ENCODE measurements at places on chromosomes 6 and 20. TPM values are rescaled to one million over a fixed set of nuclear protein-coding genes. Genes with fewer than 3 reads are reported as not detected.

DNA sequence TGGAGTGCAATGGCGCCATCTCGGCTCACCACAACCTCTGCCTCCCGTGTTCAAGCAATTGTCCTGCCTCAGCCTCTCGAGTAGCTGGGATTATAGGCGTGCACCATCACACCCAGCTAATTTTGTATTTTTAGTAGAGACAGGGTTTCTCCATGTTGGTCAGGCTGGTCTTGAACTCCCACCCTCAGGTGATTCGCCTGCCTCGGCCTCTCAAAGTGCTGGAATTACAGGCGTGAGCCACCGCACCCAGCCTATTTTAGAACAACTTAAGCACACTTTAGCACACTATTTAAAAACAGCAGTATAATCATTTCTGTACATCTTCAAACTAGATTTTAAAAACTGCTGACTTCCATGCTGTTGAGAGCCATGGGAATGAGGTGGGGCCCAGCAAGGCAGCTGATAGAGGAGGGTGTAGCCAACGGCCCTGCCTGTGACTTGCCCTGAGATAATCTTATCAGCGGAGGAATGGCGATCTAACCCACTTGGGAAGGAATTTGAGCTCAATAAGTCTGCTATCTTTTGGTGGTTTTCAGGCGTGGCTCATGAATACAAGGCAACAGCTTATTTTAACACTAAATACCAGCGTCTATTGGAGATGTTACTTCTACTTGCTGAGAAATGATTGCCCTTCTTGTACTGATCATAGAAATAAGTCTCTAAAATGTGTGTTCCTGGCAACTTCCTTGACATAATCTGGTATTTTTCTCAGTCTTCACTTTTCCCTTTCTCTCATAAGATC, 12.1 kb downstream of the ZDHHC14 start:
- no peak for DNase-seq
- H3K27ac ChIP-seq = no peak overlapping the region
- no peaks in the 10 kb centered on the region for H3K27me3 ChIP-seq
- H3K4me3 ChIP-seq = no peak overlapping the region

DNA sequence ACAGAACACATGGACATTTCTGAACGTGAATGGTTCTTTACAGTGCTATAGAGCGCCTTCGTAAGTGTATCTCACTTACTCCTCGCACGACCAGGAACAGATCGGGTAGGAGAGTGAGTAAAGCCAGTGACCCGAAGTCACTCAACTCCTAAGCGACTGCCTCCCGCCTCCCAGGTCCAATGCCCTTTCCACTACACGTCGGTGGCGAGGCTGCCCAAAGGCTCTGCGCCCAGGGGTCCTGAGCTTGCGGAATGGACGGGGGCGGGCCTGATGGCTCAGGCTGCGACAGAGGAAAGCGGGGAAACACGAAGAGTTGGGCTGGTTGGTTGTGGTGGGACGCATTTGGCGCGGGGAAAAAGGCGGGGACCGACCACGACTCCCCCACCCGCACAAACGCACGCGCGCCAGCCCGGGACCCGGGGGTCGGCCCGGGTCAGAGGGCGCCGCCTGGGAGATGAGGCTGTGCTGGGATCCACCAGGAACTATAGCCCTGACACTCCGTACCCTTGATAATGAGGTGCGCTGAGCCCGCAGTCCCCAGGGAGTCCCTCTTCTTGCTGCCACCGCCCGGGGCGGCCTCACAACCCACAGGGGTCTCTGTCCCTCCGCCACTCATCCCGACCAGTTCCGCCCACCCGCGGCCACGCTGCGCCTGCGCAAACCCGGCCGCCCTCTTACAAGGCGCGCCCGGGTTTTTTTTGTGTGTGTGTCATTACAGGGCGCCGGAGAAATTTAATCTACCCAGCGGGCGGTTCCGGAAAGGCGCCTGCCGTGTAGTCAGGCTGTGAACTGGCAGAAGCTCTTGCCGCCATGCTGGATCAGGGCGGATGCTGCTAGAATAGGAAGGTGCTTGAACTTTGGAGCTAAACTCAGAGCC, at the start of gene BLOC1S5:
Gene BLOC1S5 (minus strand): TSS at position 629 of the 877 bp plus-strand sequence. CDS start 13 bp downstream, at position 616.
- no peaks in the 10 kb centered on the region for H3K36me3 ChIP-seq
- DNase-seq = peak; percentile 98
- H3K4me3 ChIP-seq = peak within 1 kb of the TSS; percentile 94
- H3K4me1 ChIP-seq = no peaks in the 10 kb centered on the region
- peak within 1 kb of the TSS; percentile 96 for H3K27ac ChIP-seq

GRCh38 chr20:5608104-5608441, 142.1 kb upstream of the SHLD1 start:
- no peak overlapping the region for H3K27ac ChIP-seq
- no peak overlapping the region for H3K4me3 ChIP-seq
- H3K36me3 ChIP-seq = no peaks in the 10 kb centered on the region
- H3K4me1 ChIP-seq = no peaks in the 10 kb centered on the region

DNA sequence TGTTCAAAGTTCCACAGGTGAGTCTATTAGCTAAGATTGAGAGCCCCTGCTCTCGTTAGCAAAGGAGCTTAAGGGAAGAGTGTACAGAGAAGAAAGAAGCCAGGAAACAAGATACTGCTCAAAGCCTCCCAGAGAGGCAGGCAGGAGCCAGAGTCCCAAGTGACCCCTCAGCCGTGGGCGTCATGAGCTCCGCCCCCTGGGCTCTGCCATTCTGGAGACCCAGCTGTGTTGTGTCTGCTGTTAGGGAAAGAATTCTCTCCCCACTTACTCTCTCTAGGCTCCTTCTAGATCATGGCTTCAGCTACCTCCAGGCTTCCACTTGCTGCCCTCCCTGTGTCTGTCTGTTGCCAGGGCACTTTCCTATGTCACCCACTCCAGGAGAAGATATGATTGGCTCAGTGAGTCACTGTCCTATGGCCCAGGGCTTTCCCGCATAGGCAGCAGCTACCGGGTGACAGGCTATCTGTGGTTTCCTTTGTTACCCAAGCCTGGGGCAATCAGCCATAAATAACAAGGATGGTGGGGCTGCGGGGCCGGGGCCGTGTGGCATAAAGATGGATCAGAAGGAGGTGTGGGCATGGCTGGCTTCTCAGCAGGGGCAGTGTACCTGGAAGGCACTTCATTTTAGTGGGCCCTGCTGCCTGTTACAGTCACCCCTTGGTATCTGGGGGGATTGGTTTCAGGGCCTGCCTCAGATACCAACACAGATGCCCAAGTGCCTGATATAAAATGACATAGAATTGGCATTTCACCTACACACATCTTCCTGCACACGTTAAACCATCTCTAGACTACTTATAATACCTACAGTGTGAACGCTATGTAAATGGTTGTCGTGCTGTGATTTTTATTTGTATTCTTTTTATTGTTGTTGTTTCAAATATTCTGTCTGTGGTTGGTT, 118.9 kb downstream of the ARMC2 start:
- no peak overlapping the region for H3K4me3 ChIP-seq
- no peaks in the 10 kb centered on the region for H3K4me1 ChIP-seq
- DNase-seq = peak; percentile 75
- no peak overlapping the region for H3K27ac ChIP-seq

GRCh38 chr6:150891888-150892485, 26.5 kb downstream of the MTHFD1L start:
- peaks cover 3% of the 10 kb centered on the region for H3K36me3 ChIP-seq
- H3K4me1 ChIP-seq = no peaks in the 10 kb centered on the region
- DNase-seq = peak; percentile 61
- no peak overlapping the region for H3K27ac ChIP-seq
- no peak overlapping the region for H3K4me3 ChIP-seq

DNA sequence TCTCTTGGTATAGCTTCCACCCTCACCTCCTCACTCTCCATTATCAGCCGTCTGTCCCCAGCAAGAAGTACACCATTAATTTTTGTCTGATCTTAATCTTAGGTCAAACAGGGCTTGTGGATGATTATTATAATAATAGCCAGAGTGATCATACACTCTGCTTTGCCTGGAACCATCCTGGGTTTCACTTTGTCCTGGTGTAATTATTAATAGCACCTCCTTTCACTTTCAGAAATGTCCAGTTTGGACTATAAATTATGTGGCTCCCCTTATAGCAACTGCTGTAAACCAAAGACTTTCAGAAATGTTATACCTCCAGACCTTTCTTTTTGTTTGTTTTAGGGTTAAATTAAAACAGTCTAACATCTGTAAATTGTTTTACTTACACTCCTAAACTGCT, 951 bp upstream of the TRIM31 start:
- no peak overlapping the region for H3K27ac ChIP-seq
- no peaks in the 10 kb centered on the region for H3K27me3 ChIP-seq

GNMT gene
- 0.88 TPM for total RNA-seq

B4GALT5 gene
- 35.9 TPM for total RNA-seq

ISM1 gene
- total RNA-seq = 42.9 TPM

NOX3 gene
- total RNA-seq = not detected

DNA sequence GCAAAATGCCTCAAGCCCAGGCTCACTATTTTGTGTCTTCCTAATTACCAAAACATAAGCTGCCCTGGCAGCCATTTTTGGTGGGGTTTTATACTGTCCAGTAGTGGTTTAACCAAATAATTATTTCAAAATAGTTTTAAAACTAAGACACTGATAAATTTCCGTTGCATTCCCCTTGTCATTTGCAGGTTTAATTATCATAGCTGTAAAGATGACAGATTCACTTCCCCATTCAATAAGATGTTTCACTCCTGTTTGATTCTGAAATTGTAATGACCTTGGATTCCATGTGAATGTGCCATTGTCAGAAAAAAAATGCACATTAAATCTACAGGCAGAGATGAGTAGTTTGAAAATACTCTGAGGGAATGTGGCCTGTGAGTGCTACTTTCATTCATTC, 172.0 kb downstream of the COL9A1 start:
- no peak for DNase-seq
- H3K27ac ChIP-seq = no peak overlapping the region
- no peaks in the 10 kb centered on the region for H3K4me1 ChIP-seq
- H3K36me3 ChIP-seq = no peaks in the 10 kb centered on the region

- no peaks in the 10 kb centered on the region for H3K36me3 ChIP-seq
- H3K4me3 ChIP-seq = no peak overlapping the region
Measured at GRCh38 chr6:6199678-6200077, 120.8 kb downstream of the F13A1 start.

DNA sequence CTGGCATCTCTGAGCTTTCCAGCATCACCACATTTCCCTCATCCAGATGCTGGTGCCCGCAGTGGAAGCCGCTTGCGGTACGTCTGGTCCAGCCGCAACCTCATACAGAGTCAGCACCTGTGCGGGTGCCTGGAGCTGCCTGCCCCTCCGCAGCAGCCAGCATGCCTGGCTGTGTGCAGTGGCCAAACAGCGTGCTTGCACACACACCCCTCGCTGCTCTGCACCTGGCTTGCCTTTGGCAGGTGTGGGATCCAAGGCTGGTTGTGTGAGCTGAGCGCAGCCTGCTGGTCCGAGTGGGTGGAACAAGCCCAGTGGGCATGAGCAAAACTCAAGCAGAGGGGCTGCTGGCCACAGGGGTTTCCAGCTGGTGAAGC, 3.1 kb upstream of the HINT3 start:
- H3K4me1 ChIP-seq = no peaks in the 10 kb centered on the region
- no peaks in the 10 kb centered on the region for H3K36me3 ChIP-seq
- no peak for DNase-seq
- no peak overlapping the region for H3K27ac ChIP-seq
- H3K4me3 ChIP-seq = no peak overlapping the region

DNA sequence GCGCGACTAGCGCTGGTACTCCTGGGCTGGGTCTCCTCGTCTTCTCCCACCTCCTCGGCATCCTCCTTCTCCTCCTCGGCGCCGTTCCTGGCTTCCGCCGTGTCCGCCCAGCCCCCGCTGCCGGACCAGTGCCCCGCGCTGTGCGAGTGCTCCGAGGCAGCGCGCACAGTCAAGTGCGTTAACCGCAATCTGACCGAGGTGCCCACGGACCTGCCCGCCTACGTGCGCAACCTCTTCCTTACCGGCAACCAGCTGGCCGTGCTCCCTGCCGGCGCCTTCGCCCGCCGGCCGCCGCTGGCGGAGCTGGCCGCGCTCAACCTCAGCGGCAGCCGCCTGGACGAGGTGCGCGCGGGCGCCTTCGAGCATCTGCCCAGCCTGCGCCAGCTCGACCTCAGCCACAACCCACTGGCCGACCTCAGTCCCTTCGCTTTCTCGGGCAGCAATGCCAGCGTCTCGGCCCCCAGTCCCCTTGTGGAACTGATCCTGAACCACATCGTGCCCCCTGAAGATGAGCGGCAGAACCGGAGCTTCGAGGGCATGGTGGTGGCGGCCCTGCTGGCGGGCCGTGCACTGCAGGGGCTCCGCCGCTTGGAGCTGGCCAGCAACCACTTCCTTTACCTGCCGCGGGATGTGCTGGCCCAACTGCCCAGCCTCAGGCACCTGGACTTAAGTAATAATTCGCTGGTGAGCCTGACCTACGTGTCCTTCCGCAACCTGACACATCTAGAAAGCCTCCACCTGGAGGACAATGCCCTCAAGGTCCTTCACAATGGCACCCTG, 1.6 kb downstream of the TPBG start:
- no peak overlapping the region for H3K27ac ChIP-seq
- H3K4me3 ChIP-seq = peak overlapping the region; percentile 95

DNA sequence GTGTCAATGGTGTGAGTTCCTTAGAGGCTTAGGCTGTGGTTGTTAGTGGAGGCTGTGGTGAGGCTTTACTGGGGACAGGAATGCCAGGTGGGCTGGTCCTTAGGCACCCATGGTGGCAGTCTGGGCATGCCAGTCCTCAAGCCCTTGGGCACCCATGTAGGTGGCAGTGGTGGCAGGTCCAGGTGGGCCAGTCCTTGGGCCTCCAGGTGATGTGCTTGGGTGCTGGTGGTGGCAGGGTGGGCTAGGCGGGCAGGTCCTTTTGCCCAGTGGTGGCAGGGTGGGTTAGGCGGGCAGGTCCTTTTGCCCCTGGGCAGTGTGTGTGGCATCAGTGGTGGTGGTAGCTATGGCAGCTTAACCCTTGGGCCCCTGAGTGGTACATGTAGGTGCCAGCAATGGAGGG, 133.8 kb downstream of the FLRT3 start:
- no peak overlapping the region for H3K4me3 ChIP-seq
- no peaks in the 10 kb centered on the region for H3K4me1 ChIP-seq
- H3K27ac ChIP-seq = no peak overlapping the region
- H3K36me3 ChIP-seq = no peaks in the 10 kb centered on the region

PDYN gene
- total RNA-seq = not detected

DNA sequence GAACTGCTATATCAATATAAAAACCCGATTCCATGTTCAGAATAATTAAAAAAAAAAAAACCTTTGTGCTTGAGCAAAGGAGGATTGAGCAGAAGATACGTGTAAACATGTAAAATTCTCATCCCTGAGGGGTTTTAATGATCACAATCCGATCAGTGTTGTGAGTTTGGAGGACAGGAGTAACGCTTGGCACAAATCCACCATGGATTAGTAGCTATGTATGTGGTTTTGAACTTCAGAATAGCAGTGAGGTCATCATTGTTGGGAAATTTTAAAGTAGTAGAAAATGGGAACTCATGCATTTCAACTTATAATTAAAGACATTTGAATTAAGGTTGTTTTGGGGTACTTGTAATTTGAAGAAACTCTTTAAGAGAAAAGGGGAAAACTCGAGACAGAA, 203.2 kb downstream of the RPS12 start:
- H3K36me3 ChIP-seq = no peaks in the 10 kb centered on the region
- no peak for DNase-seq
- no peak overlapping the region for H3K4me3 ChIP-seq
- no peaks in the 10 kb centered on the region for H3K27me3 ChIP-seq
- no peaks in the 10 kb centered on the region for H3K4me1 ChIP-seq

OR12D3 gene
- not detected for total RNA-seq

DDRGK1 gene
- total RNA-seq = 40.5 TPM

SOBP gene
- total RNA-seq = 18.6 TPM

Measured in aorta (tissue), 5 donors.